ENCODE measurements at places on chromosomes 16 and 17. TPM values are rescaled to one million over a fixed set of nuclear protein-coding genes. Genes with fewer than 3 reads are reported as not detected.

The CDH1 gene
- total RNA-seq, result 0.51 TPM

The SLC35G6 gene
- total RNA-seq, result not detected

The PMFBP1 gene
- 5.0 TPM for total RNA-seq

The SNAI3 gene
- total RNA-seq, result 15.0 TPM

The MYH2 gene
- total RNA-seq, result not detected

The CALB2 gene
- total RNA-seq, result not detected

The OR3A1 gene
- 0.23 TPM for total RNA-seq

The FADS6 gene
- total RNA-seq, result not detected

The REXO5 gene
- 13.7 TPM for total RNA-seq

The NFATC3 gene
- total RNA-seq, result 139 TPM

The SEBOX gene
- total RNA-seq, result not detected

The TEFM gene
- total RNA-seq, result 16.6 TPM

GRCh38 chr17:38872027-38872511, 2.2 kb downstream of the LASP1 start:
- peak overlapping the region; percentile 97 for H3K4me3 ChIP-seq
- peak overlapping the region; percentile 91 for H3K27ac ChIP-seq
- peaks cover 69% of the 10 kb centered on the region for H3K4me1 ChIP-seq
- H3K27me3 ChIP-seq, result no peaks in the 10 kb centered on the region
- peaks cover 23% of the 10 kb centered on the region for H3K36me3 ChIP-seq

- H3K4me1 ChIP-seq, result peaks cover 4% of the 10 kb centered on the region
- H3K36me3 ChIP-seq, result peaks cover 1% of the 10 kb centered on the region
- no peak overlapping the region for H3K4me3 ChIP-seq
- DNase-seq, result no peak
Observed at GRCh38 chr16:68894714-68895113, 51.4 kb downstream of the TANGO6 start.

- H3K27me3 ChIP-seq, result peaks cover 1% of the 10 kb centered on the region
- no peak for DNase-seq
- no peak overlapping the region for H3K27ac ChIP-seq
- peaks cover 13% of the 10 kb centered on the region for H3K4me1 ChIP-seq
Observed at GRCh38 chr17:31544186-31544585, 152.7 kb downstream of the RAB11FIP4 start.

DNA sequence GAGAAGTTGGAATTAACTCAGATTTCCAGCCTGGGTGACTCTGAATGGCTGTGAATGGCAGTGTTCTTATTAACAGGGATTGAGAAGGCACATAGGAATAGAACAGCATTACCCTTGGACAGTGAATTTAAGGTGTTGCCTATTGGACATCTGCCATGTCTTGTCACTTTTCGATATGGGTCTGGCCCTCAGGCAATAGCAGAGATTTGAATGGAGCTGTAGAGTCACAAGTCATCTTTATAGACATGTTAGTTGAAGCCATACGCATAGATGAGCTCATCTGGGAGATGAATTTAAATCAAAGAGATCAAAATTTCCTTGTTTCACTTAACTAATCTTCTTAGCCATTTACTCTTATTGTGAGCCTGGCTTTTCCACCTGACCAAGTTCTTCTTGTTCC, 14.9 kb upstream of the DHRS11 start:
- no peak overlapping the region for H3K4me3 ChIP-seq
- H3K4me1 ChIP-seq, result peaks cover 11% of the 10 kb centered on the region
- H3K27me3 ChIP-seq, result no peaks in the 10 kb centered on the region

GRCh38 chr17:39737760-39738567, at the start of gene GRB7:
Gene GRB7, plus strand, starts transcription at chr17:39737938. Its CDS starts 4,364 bp downstream, at chr17:39742302.
- H3K36me3 ChIP-seq, result no peaks in the 10 kb centered on the region
- peak within 1 kb of the TSS; percentile 36 for H3K27ac ChIP-seq
- peaks cover 19% of the 10 kb centered on the region for H3K4me1 ChIP-seq
- H3K4me3 ChIP-seq, result peak within 1 kb of the TSS; percentile 82
- H3K27me3 ChIP-seq, result peaks cover 11% of the 10 kb centered on the region
- DNase-seq, result no peak

DNA sequence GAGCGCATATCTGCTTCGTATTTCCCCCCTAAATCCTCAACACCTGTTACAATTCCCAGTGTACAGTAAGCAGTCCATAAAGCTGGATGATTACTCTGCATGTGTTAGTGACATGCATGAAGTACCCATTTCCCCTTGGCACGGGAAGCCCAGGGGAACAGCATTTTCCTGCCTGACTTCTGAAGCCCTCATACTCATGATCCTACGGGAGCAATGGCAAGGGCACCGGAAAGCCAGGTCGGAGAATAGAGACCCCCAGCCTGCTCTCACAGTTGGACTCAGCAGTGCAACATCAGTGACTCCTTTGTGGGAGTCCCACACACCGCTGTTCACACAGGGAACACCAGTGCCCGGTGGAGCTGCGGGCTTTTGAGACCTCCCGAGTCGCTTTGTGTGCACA, 336.9 kb downstream of the CDH13 start:
- H3K4me3 ChIP-seq, result no peak overlapping the region
- no peaks in the 10 kb centered on the region for H3K4me1 ChIP-seq
- H3K27ac ChIP-seq, result no peak overlapping the region
- no peaks in the 10 kb centered on the region for H3K36me3 ChIP-seq

DNA sequence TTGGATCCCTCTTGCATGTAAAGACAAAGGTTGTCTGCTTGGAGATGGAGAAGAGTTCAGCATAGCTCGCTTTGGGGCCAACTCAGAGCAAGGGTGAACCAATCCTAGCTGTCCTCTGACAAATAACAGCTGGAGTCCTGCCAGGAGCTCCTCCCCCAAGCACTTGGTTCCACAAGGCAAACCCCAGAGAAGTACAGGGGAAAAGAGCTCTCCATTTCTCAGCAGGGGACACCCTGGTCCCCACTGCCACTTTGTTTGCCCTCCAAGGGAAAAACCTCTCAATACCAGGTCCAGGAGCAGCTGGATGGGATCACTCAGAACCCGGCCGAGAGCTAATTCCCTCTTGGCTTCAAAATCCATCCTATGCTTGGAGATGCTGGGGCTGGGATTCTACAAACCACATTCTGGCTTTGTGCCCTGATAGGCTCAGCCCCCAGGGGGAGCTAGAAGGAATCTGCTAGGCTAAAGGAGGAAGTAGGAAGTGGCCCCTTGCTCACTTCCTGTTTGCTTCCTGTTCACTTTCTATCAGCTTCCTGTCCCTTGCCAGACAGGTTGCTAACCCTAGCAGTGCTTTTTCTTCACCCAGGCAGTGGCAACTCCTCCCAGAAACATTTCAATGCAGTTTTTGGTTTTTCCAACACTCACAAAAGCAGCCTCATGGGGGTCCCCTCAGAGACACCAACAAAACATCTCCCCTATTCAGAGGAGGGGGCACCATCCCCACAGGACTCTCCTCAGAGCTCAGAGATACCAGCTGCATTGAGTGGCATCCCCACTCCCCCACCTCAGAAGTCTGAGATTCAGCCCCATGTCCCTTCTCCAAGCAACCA, 30.7 kb downstream of the CDRT4 start:
- H3K4me3 ChIP-seq, result peak overlapping the region; percentile 13
- peaks cover 43% of the 10 kb centered on the region for H3K36me3 ChIP-seq
- H3K27me3 ChIP-seq, result no peaks in the 10 kb centered on the region
- H3K4me1 ChIP-seq, result peaks cover 8% of the 10 kb centered on the region
- H3K27ac ChIP-seq, result peak overlapping the region; percentile 60

DNA sequence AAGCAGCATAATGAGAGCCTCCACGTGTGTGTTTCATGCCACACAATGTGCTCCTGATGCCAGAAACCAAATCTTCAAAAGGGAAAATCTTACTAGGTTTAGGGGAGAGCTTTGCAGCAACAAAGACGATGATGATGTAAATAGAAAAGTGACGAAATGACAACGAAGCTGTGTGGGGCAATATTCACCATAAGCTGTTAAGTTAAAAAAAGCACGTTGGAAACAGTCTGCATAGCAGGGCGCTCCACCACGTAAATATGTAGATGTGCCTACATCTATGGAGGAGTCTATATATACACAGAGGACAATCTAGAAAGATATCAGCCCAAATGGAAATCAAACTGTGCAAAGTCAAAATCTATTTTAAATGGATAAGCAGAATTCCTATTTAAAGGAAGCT, 61.0 kb downstream of the RPH3AL start:
- peaks cover 14% of the 10 kb centered on the region for H3K4me1 ChIP-seq
- no peak for DNase-seq
- no peaks in the 10 kb centered on the region for H3K27me3 ChIP-seq
- H3K36me3 ChIP-seq, result no peaks in the 10 kb centered on the region
- H3K27ac ChIP-seq, result no peak overlapping the region

DNA sequence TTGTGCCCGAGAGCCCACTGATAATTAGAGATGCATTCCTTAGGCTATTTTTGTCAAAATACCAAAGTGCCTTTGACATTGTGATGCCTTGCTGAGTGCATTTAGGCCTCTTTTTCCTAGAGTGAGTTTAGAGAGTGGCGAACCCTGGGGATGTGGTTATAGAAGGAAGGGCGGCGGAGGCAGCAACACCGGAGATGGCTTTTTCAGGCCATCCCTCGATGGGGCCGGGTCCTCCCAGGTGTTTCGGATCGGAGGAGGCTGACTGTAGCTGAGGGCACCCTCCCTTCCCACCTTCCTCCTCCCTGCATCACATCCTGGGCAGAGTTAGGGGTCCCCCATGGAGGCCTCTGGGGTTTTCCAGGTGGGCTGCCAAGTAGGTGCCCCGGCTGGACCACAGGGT, 6.6 kb upstream of the SNAI3 start:
- peaks cover 7% of the 10 kb centered on the region for H3K36me3 ChIP-seq
- H3K27me3 ChIP-seq, result peaks cover 1% of the 10 kb centered on the region
- DNase-seq, result no peak
- peak overlapping the region; percentile 90 for H3K27ac ChIP-seq

DNA sequence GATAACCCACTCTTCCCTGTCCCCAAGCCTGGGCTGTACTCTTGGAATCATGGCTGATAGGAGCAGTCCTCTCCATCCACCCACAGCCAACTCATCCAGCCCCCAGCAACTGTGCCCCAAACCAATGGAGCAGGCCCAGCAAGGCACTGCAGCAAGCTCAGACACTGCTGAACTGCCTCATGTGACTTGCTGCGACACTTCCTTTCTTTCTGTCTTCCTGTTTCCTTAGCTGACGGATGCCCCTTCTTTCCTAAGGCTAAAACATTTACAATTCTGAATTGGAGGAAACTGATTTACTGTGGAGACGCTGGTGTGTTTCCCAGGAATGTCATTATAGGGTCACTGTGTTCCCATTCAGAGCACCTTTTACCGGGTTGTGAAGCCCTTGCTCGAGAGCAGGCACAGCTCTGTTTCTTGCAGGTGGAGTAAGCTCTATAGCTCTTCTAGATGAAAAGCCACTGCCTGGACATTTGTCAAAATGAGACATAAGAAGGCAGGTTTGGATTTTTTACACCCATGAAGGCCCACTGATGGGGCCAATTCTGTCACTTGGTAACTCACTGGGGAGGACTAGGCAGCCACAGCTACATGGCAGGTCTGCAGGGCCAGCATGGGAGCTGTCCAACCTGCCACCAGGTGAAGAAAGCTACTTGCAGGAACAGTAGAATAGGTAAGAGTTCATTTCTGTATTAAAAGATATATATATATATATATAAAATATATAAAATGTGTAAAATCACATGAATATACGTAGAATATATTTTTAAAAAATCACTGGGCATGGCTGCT, 27.4 kb downstream of the TMEM11 start:
- H3K27ac ChIP-seq, result no peak overlapping the region
- no peak overlapping the region for H3K4me3 ChIP-seq
- no peak for DNase-seq
- peaks cover 8% of the 10 kb centered on the region for H3K36me3 ChIP-seq
- H3K27me3 ChIP-seq, result no peaks in the 10 kb centered on the region

GRCh38 chr17:73777131-73777449, 132.8 kb upstream of the SDK2 start:
- no peaks in the 10 kb centered on the region for H3K36me3 ChIP-seq
- no peak for DNase-seq
- H3K4me1 ChIP-seq, result no peaks in the 10 kb centered on the region
- H3K27ac ChIP-seq, result no peak overlapping the region

- H3K4me3 ChIP-seq, result no peak overlapping the region
- H3K27me3 ChIP-seq, result no peaks in the 10 kb centered on the region
- DNase-seq, result no peak
- peaks cover 22% of the 10 kb centered on the region for H3K4me1 ChIP-seq
- peaks cover 8% of the 10 kb centered on the region for H3K36me3 ChIP-seq
Observed at GRCh38 chr16:84712801-84713775, 13.3 kb downstream of the USP10 start.

- peak overlapping the region; percentile 55 for H3K27ac ChIP-seq
- no peak for DNase-seq
- H3K27me3 ChIP-seq, result no peaks in the 10 kb centered on the region
- no peak overlapping the region for H3K4me3 ChIP-seq
Observed at GRCh38 chr17:21036361-21036881, 6.4 kb downstream of the USP22 start.

DNA sequence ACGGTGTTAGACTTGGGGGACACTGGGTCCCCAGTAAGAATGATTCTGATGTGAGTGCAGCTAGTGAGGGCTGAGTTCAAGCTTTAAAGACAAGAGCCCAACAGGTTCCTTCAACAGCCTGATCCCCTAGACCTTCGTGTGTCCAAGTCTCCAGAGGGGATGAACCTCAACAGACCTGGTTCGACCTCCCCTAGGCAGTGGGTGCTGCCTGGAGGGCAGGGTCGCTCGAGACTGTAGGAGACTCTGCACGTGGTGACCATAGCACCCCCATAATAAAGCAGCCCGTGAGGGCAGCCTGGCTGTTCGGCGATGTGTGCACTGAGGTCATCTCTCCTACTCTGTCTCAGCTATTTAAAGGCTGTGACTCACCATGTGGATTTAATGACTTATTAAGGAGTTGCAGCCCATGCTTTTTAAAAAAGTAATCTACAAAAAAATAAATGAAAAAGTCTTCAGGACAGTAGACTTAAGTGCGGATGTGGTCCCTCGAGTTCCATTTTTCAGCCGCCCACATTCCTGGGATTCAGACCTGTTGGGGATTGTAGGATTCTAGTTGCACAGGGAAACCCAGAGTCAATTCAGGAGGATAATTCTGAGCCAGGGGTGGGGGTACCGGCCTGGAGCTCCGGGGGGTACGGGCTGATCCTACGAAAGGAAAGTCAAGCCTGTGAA, 23.4 kb upstream of the METRNL start:
- H3K27me3 ChIP-seq, result no peaks in the 10 kb centered on the region
- H3K36me3 ChIP-seq, result no peaks in the 10 kb centered on the region
- no peak for DNase-seq
- peaks cover 13% of the 10 kb centered on the region for H3K4me1 ChIP-seq

- no peak overlapping the region for H3K27ac ChIP-seq
- no peaks in the 10 kb centered on the region for H3K4me1 ChIP-seq
- no peak for DNase-seq
- no peaks in the 10 kb centered on the region for H3K36me3 ChIP-seq
Observed at GRCh38 chr16:86219655-86220445, 290.5 kb upstream of the FOXF1 start.

Data from activated naive CD8-positive, alpha-beta T cell treated with anti-CD3 and anti-CD28 coated beads, Interleukin-2, amount 10 ng/mL, durations not matched to agents 7 days and 5 days (primary cell).